GM23338 (cell line): ENCODE measurements at places on chromosomes 4 and X. TPM values are rescaled to one million over a fixed set of nuclear protein-coding genes. Genes with fewer than 3 reads are reported as not detected.

DNA sequence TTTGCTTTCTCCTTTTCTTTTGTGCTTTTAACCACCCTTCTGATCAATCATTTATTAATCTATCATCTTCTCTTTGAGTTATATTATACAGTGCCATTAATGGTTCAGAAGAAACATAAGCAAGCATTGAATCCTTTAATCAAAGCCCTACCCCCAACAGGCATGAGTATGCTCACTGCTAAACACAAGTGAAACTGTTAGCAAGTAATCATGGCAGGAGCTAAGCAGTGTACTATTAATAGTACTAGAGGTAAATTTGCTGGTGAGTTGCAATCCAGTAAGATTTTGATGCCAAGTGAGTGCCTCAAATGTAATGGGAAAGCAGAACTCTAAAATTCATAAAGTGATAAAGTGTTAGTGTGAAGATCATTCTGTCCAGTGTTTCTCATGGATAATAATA, 57.2 kb downstream of the FNIP2 start:
- no peak for DNase-seq

GRCh38 chr4:92654084-92654483, 350.3 kb downstream of the GRID2 start:
- no peak for DNase-seq

- peak; percentile 23 for DNase-seq
These were observed 2182.9 kb upstream of the TENM3 start for GRCh38 chr4:180060159-180060889.

GRCh38 chr4:184282251-184282713, 64.6 kb upstream of the ENPP6 start:
- peak; percentile 54 for DNase-seq

DNA sequence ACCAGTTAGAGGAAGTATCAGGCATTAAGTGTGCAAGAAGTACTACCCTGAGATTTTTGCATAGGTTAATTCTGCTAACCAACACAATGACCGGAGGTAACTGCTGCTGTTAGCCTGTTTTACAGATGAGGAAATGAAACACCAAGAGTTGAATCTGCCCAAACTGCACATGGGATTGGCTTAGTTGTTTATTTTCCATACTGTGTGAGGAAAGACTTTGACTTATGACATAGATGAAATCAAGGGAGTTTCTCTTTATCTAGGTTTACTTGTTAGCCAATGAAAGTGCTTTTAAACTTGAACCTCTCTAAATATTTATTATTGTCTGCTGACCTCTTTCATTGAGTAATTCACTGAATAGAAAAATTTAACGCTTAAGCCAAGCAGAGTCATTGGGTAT, 10.3 kb downstream of the GUCY1B1 start:
- DNase-seq = no peak

DNA sequence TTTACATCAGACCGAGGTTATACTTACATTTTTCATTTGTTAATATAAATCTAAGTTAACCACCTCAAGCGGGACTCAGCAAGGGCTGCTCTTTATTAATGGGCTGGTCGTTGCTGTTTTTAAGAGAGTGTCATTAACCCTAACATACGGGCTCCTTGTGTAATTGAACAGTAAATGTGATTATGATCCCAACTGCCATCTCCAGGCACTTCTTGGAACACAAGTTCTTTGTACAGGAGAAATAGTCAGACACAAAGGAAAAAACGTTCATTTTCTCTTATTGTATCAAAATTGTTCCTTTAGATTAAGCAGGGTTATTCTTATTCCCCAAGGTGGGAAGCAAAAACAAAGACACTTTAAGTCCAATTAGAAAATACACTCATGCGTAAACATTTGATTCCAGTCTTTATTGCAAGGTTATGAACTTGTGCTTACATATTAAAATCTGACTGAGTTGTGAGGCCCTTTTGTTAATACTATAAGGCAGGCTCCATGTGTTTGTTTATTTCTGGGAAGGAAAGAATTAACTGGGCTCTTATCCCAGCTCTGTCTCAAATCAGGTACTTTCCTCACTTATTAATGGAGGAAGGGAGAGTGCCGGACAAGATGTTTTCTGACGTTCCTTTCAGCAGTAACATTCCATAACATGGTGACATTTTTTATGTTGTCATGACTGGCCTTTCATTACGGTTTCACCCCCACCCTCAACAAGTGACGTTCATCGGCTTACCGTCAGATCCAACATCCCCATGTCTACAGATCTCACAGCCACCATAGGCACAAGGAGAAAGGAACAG, 95.9 kb downstream of the RASL11B start:
- DNase-seq = no peak

GRCh38 chr4:147787204-147787603, 55.3 kb downstream of the ARHGAP10 start:
- DNase-seq = no peak

GRCh38 chr4:107577743-107578142, 142.3 kb downstream of the PAPSS1 start:
- no peak for DNase-seq

DNA sequence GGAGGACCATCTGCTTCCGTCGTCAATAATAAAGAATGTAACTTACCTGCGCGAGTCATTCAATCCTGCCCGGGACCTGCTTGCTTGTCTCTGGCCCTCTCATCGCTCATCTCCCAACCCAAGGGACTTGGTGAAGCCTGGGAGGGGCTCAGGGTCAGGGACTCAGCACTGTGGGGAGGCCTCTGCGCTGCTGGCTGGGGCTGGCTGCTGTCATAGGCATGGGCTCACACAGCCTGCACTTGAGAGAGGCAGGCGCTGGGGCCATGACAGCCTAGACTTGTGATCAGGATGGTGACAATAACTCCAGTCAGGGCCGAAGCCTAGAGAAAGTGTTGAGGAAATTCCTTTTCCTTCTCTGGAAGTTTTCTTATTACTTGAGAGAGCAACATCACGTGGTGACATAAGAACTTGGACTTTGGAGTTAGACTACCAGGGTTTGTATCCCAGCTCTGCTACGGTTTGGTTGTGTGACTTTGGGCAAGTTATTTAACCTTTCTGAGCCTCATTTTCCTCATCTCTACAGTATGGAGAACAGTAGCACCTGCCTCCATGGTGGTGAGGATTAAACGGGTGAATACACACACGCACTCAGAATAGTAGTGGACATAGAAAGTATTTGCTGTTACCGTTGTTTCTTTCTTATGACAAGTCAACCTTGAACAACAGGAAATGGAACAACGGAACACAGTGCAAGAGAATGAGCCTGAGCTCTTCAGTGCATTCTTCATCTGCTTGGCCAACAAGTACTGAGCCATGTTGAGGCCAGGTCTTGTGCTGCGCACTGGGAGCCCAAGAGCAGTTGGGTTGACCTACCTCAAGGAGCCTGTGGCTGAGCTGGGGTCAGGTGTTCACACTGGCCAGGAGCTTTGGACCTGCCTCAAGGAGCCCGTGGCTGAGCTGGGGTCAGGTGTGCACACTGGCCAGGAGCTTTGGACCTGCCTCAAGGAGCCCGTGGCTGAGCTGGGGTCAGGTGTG, 60.5 kb downstream of the TBC1D14 start:
- no peak for DNase-seq

DNA sequence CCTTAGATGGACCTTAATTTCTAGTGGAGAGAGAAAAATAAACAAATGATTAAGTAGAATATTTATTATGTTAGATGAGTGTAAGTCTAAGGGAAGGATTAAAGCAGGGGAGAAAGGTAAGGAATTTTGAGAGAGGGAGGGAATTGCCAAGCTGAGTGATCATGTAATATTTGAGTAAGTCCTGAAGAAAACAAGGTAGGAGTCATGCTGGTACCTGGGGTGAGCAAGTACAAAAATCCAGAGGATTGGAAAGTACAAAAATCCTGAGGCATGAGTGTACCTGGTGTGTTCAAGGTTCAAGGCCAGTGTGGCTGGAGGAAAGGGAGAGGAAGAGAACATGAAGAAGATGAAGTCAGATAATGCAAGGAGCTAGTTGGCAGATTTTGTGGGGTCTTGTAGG, 87.2 kb upstream of the MYOZ2 start:
- DNase-seq = no peak

DNA sequence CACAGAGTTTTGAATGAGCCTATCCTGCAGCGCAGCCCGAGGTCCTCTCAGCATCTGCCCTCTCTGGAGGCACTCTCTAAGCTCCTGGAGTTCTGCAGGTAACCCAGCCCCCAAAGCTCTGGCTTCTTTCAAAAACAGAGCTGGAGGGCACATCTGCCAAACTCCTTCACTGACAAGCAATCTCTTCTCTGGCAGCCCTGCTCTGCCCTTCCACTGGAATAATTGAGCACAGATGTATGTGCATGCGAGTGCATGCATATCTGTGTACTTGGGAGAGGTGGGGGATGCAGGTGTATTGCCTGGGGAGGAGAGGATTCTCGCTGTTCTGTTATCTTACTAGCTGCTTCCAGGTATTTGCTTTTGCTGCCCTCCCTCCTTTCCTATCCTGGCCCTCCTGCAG, 22.2 kb upstream of the PLP1 start:
- DNase-seq = no peak

DNA sequence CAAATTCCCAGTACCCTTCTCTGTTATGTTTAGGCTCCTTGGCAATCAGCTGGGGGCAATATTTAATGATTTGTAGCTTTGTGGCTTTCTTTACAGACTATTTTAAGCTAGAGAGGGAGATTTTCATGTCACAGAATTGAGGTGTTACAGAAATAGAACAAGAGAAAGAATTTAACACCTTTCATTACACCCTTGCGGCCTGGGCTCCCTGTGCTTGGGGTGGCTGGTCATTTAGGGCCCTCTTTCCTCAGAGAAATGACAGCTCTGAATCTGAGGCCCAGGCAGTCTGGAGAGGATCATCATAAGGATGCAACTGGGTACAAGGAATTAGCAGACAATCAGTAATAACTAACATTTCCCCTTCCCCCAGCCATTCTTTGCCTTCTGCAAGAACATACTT, 104.5 kb upstream of the INTU start:
- DNase-seq = no peak

GRCh38 chr4:151417164-151417571, 8.2 kb downstream of the FHIP1A start:
- peak; percentile 67 for DNase-seq

DNA sequence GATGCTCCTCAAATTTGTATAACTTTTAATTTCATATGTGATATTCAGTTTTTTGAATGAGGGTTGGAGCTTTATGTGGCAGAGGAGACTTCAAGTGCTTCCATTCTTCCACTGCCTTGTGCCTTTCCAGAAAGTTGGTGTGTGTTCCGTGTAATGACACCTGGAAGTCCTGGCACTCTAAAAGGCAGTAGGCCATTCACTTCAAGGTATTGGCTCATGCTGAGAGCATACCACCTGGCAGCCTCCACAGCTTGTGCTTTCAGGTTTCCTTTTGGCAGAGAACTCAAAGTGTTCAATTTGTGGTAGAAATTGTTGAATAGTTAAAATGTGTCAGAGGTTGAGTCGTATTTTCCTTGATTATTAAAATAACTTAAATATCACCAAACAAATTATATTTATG, 49.6 kb downstream of the GRIA2 start:
- peak; percentile 28 for DNase-seq

DNA sequence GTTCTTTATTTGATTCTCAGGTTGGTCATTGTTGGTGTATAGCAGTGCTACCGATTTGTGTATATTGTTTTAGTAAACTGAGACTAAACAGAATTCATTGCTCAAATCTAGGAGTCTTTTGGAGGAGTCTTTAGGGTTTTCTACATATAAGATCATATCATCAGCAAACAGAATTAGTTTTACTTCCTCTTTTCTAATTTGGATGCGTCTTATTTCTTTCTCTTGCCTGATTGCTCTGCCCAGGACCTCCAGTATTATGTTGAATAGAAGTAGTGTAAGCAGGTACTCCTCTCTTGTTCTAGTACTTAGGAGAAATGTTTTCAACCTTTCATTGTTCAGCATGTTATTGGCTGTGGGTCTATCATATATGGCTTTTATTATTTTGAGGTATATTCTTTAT, 92.6 kb downstream of the IQCM start:
- no peak for DNase-seq

GRCh38 chrX:13449441-13449840, 120.0 kb upstream of the EGFL6 start:
- no peak for DNase-seq

DNA sequence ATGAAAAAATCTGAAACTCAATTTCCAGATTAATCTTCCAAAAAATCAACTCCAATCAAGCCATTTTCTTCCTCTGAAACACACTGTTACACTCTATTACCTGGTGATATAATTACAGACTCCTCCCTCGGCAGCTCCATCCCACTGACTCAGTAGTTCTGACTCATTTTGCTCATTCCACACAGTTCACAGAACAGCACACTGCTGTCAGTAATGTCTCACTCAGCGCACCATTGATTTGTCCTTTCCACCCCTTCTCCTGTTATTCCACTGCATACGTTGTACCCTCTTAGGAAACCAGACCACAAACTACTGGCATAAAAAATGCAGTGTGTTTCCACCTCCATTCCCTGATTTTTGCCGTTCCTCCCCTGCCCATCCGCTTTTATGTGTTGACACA, 212.7 kb downstream of the SLIT2 start:
- no peak for DNase-seq

- DNase-seq = no peak
These were observed 1.3 kb downstream of the TMEM165 start for GRCh38 chr4:55397126-55397436.

- DNase-seq = no peak
These were observed 58.1 kb downstream of the NAF1 start for GRCh38 chr4:163108614-163109013.

- DNase-seq = no peak
These were observed 9.1 kb downstream of the IGFBP7 start for GRCh38 chr4:57100979-57101651.

DNA sequence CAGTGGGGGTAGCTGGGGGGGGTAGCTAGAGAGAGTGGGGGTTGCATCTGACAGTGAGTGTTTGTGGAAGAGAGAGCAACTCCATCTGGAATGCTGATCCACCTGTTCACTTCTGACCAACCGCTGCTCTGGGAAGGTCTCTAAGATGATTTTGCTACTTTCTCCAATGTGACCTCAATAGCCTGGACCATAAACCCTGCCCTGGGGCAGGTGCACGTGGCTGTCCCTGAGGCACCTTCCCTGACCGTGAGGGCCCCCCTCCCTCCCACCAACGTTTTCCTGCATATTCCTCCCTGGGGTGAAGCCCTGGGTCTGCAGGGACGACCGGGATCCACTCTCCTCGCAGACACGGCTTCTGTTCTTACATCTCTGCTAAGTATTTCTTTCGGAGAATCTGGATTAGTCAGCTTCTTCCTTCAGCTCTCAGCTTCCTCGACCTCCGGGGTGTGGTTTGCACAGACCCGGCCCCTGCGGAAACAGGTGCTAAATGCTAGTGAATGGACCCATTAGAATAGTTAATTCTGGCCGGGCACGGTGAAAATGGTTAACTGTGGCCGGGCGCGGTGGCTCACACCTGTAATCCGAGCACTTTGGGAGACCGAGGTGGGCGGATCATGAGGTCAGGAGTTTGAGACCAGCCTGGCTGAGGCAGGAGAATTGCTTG, 21.4 kb upstream of the PLCXD1 start:
- peak; percentile 56 for DNase-seq

GRCh38 chr4:121380776-121381462, at the start of gene QRFPR:
QRFPR (minus strand) TSS chr4:121381018; CDS start chr4:121380647, 371 bp downstream.
- DNase-seq = peak; percentile 71

GRCh38 chr4:116603096-116603495, 482.3 kb downstream of the TRAM1L1 start:
- DNase-seq = no peak

The CLGN gene
- total RNA-seq = 2.5 and 4.0 TPM in 2 replicates

The CT45A6 gene
- total RNA-seq = not detected in 2 replicates

The ZAR1 gene
- total RNA-seq = 0.78 and 1.6 TPM in 2 replicates

The ZNF185 gene
- 5.9 and 7.8 TPM in 2 replicates for total RNA-seq

The ITGB1BP2 gene
- 3.2 and 10.9 TPM in 2 replicates for total RNA-seq

The PPEF1 gene
- 0.76 TPM in 1 of 2 replicates, not detected in the other for total RNA-seq

The TMEM156 gene
- not detected in 2 replicates for total RNA-seq
